NCI-H1092 treated with DMSO at 0.1 percent for 48 hours (cell line): ENCODE measurements at places on chromosomes 13 and 19.

- no peak for DNase-seq
Observed at GRCh38 chr13:40220299-40220935, 446.0 kb downstream of the FOXO1 start.

GRCh38 chr19:34220472-34221063, 33.8 kb upstream of the GARRE1 start:
- peak; percentile 28 for DNase-seq

GRCh38 chr13:26964278-26965250, 204.0 kb upstream of the GPR12 start:
- DNase-seq: peak; percentile 83

DNA sequence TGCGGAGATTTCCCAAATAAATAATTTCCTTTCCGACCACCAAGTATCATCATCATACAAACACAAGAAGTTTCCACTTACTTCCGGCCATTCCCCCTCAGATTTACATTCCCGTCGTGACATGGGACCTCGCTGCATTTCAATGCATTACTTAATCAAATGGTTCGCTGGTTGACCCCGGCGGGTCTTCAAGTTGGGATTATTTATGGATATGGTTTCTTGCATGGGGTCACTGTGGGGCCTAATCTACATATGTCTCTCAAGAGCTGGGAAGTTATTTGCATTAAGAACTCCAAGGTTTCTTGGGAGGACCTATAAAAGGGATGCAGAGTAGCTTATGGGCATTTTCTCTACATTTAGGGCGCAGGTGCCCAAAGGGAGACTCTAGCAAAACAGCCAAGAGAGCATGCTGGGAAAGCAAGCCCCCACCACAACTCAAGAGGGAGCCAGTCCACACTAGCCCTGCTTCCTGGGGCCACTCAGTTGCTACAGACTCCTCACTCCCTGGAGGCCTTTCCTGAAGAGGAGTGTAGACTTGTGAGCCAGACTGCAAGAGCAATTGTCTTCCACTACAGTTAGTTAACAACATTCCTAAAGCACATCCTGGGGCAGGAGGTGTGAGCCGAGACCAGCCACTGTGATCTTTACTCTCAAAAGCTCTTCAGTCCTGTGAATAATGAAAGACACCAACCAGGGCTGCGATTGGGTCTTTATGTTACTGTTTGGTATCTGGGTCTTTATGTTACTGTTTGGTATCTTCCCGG, 125.3 kb downstream of the KATNAL1 start:
- no peak for DNase-seq

- DNase-seq: no peak
Observed at GRCh38 chr13:47281991-47282390, 385.1 kb upstream of the HTR2A start.
